ENCODE measurements at places on chromosomes 5 and 9.
A peak's percentile ranks its signal among the peaks of the same experiment; 100 is the strongest.

- DNase-seq: no peak
Measured at GRCh38 chr5:18312016-18312415, 677.8 kb downstream of the TAF11L14 start.

DNA sequence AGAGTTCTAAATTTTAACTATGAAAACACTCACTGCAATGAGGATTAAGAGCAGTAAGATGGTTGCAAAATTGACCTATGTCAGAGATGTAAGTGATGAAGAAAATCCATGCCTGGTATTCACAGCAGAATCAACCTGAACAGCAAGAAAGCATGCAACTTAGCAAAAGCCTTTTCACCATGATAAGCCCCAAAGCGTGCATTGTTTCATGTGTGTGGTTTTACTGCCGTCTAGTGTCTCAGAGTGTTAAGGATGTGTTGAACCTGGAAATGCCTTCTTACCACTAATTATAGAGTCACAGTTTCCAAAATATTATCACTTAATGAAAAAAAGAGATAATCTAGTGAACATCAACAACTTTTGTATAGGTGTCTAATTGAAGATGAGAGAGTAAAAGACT is 415.2 kb upstream of the TRPC7 start:
- DNase-seq: no peak

DNA sequence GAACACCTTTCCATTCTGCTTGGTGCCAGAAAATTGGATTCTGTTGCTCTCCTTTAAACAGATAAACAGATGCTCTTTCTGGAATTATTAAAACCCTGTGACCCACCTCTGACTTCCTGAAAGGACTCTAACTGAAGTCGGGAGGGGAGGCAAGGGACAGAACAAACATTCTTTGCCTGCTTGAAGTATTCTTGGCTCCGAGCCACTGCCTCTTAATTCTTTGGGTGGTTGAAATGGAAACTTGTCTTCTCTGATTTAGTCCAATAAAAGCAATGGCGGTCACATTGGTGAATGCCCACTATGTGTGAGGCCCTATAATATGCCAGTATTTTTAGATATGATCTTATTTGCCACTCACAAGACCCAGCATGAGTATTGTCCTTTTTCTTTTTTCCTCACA is 236.8 kb downstream of the SLIT3 start:
- DNase-seq: no peak

GRCh38 chr5:74026310-74026709 is 400.3 kb downstream of the ARHGEF28 start:
- DNase-seq: no peak

GRCh38 chr5:179905161-179905560 is 2.5 kb downstream of the TBC1D9B start:
- no peak for DNase-seq

GRCh38 chr5:23864786-23865185 is 357.4 kb downstream of the PRDM9 start:
- DNase-seq: no peak

DNA sequence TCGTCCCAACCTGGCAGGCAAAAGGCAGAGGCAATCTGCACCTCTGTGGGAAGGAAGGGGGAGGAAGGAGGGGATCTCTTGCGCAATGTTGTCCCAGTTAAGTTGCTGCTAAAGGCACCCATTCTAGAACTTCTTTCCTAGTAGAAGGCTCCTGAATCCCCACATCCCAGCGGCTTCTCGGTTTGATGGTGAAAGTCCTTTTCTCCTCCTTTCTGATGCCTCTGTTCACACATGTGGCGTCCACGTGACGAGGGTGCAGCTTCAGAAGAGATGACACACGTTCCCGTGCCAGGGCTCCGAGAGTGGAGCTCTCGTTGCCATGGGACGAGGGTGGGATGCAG is 96.9 kb upstream of the FCN2 start:
- no peak for DNase-seq

DNA sequence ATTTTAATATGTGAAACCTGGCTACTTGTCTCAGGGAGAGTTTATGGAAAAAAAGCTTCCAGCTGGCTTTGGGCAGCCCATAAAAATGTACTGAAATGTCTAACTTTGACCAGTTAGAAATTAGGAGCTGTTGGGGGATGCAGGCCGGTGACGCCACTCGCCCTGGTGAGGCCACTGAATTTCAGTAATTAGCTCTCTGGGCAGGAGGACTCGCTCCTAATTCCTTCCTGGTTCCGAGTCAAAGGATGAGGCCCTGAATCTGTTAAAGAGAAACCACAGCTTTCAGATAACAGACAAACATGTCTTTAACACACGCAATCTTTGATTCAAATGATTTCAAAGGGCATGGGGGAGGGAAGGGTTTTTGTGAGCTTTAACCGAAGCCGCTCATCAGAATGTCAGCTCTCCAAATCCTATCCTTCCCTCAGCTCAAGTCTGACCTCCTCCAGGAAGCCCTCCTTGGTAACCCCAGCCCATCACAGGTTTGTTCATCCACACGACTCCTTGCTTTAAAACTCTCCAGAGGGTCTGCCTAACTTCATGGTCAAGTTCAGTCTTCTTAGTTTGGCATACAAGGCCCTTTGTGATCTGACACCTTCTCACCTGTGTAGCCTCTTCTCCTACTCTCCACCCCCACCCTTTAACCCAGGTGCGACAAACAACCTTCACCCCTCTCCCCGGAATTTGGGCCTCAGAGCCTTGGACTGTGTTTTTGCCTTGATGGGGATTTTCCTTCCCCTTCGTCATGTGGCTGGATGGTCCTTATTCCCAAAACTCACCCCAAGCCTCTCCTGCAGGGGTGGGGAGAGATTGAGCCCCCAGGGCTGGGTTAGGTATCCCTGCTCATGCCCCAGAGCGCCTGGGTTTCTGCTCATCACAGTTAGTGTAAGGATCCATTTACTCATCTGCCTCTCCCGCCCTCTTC is 13.6 kb upstream of the PHF19 start:
- no peak for DNase-seq

- no peak for DNase-seq
Measured at GRCh38 chr5:44729536-44729935, 79.2 kb upstream of the MRPS30 start.

GRCh38 chr5:15387931-15388524 is 112.0 kb upstream of the FBXL7 start:
- no peak for DNase-seq

DNA sequence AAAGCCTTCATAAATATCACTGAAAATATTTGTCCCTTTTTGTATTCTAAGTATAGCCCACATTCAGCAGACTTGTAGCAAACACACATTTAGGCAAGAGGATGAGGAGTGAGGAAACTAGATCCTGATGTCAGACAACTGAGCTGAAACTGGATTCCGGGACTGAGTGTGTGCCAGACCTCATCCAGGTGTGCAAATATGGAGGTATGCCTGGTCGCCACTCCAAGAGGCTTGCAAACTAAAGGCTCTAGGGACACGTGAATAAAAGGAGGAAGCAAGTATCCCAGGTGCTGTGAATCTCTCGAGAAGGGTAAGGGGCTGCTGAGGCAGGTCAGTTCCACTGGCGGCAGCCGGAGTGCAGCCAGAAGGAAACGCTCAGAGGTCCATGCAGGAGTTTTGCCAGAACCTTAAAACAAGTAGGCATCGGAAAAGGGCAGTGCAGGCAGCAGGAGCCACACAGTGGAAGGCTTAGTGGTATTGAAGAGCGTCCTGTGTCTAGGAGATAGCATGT is 77.4 kb upstream of the ALDH1B1 start:
- no peak for DNase-seq

- peak; percentile 87 for DNase-seq
Measured at GRCh38 chr9:132878695-132879456, at the start of gene SPACA9. TSS of gene SPACA9 (plus strand) at chr9:132878898. CDS start at chr9:132883948, 5,050 bp downstream.

DNA sequence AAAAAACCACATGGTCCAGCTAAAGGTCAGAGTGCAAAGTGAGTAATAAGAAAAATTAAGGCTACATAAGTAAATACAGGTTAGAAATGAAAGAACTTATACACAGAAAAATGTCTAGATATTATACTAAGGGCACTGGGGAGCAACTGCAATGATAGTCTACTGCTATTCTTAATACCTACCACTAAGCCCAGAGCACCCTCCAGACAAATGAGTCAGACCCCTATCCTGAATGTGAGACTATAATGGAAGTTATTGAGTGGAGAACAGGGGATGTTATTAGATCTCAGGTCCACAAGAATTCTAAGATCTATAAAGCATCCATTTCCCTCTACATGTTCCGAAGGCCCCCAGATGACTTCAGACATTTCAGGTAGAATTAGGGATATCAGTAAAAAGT is 438.3 kb downstream of the PRELID2 start:
- DNase-seq: no peak

DNA sequence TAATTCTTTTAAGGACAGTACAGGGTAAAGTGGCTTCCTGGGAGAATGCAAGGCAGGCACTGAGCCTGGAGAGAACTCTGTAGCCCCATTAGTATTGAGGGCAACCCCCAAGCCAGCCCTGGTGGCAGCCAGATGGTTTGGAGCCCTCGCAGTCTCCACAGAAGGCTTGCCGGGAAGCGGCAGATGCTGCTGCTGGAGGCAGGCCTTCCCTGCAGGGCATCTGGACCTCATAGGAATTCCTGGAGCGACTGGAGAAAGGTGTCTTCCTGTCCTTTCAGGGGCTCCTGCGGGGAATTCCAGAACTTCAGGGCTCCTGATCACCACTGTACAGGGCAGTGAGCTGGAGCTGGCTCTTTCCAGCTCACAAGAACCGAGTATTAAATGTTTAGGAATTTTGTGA is 167.5 kb downstream of the INSYN2B start:
- no peak for DNase-seq

DNA sequence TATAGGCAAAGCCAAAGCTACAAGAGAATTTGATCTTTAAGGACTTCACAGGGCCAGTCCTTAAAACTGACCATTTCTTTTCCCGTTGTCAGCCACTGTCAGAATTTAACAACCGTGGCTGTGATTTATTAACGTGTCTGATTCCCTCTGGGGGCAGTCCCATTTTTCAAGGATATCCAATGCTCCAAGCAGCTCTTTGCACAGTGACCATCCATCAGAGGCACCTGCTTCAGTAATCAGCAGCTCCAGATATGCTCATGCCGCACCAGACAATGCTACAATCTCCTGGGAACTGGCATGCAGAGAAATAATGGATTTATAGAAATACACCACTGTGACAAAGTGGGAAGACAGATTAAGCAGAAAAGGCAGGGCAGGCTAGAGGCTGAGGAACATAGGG is 163.3 kb upstream of the PPP1R2B start:
- no peak for DNase-seq

GRCh38 chr5:139652788-139653241 is 4.7 kb downstream of the CXXC5 start:
- no peak for DNase-seq

- DNase-seq: no peak
Measured at GRCh38 chr5:166505544-166505943, 1785.9 kb upstream of the WWC1 start.

DNA sequence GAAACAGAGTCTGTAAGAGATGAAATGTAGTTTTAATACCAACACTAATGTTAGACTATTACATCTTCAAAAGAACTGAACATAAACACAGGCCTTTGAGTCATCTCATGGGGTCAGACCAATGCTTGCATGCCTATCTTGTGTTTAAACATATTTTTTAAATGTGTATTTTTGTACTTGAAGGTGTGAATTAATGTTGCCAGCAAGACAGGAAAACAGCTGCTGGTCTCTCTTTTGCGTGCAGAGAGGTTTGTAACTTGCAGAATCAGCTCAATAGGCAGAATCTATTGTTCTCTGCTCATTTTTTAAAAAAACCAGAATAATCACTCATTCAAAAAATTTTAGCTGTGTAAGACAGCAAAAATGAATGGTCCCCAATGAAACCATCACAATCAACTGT is 180.2 kb downstream of the ALDH1A1 start:
- DNase-seq: no peak

GRCh38 chr9:132769906-132770769 is 99.9 kb downstream of the GTF3C4 start:
- peak; percentile 87 for DNase-seq

GRCh38 chr9:131986576-131986975 is 93.1 kb downstream of the MED27 start:
- no peak for DNase-seq

DNA sequence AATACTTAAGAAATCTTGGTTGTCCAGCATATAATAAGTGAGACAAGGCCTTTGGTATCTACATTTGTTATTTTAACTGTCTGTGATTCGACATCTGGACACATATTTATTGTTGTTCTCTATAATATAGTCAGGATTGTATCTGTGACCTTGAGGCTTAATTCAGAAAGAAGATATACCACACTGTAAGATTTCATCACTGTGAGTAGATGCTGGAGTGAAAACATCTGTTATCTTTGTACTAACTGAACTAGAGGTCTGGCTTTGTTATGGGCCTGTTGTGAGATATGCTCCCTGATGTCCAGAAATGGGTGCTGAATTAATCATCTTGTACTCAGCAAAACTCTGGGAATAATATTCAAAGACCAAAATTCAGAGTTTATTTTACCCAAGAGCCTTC is 148.5 kb downstream of the ISOC1 start:
- DNase-seq: no peak

GRCh38 chr9:137333016-137333671 is 31.1 kb upstream of the NRARP start:
- no peak for DNase-seq

GRCh38 chr5:121378046-121378445 is 473.6 kb upstream of the FTMT start:
- DNase-seq: no peak

DNA sequence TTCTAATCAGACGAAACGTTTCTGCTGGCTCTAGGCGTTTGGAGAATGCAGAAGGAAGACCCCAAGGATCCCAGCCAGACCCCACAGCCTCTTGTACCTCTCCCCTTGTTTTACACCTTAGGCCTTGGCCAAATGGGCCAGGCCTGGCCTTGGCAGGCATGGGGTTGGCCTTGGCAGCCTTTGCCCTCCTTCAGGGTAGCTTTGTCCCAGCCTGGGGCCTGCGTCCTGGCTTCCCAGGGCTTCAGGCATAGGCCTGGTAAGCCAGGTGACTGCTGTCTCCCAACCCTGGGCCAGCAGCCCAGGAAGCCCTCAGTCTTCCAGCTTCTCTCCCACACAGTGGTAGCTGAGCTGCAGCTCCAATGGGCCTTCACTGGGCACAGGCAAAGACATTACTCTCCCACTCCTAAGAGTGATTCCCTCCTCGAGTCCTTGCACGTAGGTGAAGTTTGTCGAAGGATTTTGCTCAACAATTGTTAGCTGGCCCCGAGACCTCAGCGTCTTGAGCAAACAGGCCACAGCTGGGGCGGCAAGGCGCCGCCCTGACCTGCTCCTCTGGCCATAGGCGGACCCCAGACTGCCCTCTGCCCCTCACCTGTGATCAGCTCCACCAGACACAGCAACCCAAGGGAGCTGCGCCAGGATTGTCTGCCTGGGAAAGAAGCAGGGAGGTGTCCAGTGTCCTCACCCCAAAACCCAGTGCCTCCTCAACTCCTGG is 1.1 kb upstream of the PITX1 start:
- DNase-seq: no peak

DNA sequence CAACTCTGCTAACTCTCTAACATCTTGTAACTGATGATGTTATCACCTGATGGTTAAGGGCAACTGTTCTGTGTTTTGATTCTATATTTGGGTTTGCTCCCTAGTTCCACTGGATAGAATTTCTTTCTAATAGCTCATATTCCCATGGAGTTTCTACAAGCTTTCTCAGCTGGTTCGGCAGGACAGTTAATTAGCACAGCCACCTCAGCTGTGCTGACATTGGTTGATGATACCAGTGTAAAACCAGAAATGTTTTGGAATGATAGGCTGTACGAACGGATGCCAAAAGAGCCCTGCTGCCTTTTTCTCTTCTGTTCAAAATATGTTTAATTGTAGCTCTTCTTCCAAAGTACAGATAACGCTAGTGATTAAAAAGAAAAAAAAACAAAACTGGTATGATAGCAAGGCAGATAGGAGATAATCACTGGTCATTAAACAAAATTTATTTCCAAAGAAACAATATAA is 440.5 kb upstream of the ZNF608 start:
- DNase-seq: no peak

All from upper lobe of right lung (tissue), 1 donor.